Fibroblast of the aortic adventitia (primary cell): ENCODE measurements at places on chromosomes 2 and 18. TPM values are rescaled to one million over a fixed set of nuclear protein-coding genes. Genes with fewer than 3 reads are reported as not detected.

GRCh38 chr2:219109471-219109870 lies 48.8 kb upstream of the IHH start:
- DNase-seq, result no peak

DNA sequence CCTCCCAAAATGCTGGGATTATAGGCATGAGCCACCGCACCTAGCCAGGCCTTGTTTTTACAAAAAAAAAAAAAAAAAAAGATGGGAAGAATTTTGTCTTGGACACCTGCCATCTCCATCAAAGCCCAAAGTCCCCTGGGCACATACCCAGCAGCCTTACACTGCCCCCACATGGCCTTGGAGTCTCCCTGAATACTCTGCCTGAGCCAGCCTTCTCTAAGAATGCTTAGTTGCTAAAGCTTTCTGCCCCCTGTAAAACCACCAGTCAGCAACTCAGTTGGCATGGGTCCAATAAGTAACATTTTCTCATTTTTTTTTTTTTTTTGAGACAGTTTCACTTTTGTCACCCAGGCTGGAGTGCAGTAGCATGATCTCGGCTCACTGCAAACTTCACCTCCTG lies 40.6 kb downstream of the SPC25 start:
- peak; percentile 37 for DNase-seq

GRCh38 chr2:28356095-28356911 lies 36.4 kb upstream of the FOSL2 start:
- DNase-seq, result peak; percentile 90

Gene ORC2
- total RNA-seq, result 12.7 and 17.4 TPM in 2 replicates

- no peak for DNase-seq
Observed at GRCh38 chr2:72153026-72153791, 5.5 kb upstream of the CYP26B1 start.

GRCh38 chr2:283996-284794 lies 3.7 kb downstream of the ALKAL2 start:
- no peak for DNase-seq

- DNase-seq, result no peak
Observed at GRCh38 chr2:41972179-41972578, 75.6 kb upstream of the PKDCC start.

GRCh38 chr2:146048141-146048540 lies 1528.2 kb upstream of the ZEB2 start:
- no peak for DNase-seq

DNA sequence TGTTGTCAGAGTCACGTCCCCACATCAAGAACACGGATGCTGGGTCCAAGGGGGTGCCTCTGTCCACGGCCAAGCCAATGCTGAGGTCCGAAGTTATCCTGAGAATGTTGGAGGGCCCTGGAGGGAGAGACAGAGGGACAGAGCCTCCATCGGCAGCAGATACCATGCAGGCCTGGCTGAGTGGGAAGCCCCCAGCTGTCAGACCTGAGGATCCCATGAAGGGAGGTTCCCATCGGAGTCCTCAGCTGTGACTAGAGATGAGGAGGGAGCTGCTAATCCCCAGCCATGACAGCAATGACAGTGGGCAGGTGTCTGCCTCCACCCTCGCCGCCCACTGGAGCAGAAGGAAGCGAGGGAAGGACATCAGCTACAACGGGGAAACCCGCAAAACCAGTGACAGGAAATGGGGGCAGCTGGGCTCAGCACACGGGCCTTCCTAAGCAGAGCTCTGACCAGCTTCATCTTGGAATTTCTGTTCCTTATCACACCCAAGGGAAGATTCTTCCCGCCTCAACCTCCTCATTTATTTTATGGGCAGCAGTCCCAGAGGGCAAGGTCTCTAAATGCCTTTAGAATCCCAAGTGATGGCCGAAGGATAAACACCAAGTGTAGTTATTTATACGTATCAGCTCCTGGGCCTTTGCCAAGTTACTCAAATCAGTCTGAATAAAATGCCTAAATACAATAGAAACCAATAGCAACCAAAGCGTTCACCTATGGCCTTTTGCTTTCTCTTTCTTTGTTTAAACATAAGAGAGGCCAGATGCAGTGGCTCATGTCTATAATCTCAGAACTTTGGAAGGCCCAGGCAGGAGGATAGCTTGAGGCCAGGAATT lies 32.2 kb downstream of the FAM178B start:
- DNase-seq, result peak; percentile 48

Gene ERFE
- 2.8 and 3.4 TPM in 2 replicates for total RNA-seq

GRCh38 chr2:159064446-159065301 lies 96.2 kb downstream of the TANC1 start:
- DNase-seq, result peak; percentile 59

- peak; percentile 40 for DNase-seq
Observed at GRCh38 chr2:17539611-17540092, 844 bp upstream of the VSNL1 start.
